ENCODE measurements at places on chromosomes 16 and 17.

DNA sequence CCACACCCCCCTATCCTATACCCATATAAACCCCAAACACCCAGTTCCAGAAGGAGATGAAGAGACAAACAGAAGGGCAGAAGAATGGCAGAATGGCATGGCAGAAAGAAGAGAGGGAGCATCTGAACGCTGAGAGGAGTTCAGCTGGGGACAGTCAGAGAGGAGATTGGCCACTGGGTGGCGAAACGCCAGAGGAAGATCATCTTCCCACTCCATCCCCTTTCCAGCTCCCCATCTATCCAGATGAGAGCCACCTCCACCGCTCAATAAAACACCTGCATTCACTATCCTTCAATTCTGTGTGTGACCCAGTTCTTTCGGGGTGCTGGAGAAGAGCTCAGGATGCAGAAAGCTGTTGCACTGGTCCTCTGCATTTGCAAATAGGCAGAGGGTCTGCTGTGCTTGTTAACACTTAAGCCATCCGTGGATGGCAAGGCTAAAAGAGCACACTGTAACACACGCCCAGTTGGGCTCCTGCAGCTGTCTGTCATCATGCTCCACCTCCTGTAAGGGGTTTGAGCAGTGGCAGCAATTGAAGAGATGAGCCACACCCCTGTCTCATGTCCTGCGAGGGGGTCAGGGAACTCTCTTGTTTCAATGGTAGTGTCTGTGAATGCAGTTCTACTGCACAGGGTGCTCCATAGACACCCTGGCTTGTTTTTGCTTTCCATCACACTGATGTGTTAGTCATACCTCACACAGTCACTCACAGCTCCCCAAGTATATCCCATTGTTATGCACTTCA is 1034.8 kb upstream of the RBFOX1 start:
- no peak for DNase-seq

DNA sequence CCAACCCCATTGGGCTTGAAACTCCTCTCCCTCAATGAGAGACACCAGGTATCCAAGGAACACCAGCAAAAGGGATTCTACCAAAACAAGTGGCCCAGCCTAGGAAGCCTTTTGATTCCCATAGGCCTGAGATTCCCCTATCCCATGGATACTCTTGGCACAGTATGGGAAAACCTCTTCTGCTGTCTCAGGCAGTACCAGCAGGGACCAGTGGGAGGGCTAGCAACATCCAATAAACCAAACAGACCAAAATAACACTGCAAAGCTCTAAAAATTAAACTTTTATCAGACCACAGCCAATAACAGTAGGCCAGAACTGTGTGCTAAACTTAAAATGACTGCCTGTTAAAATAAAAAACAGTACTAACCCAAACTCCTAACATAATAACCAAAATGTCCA is 153.9 kb upstream of the CES5A start:
- no peak for DNase-seq

DNA sequence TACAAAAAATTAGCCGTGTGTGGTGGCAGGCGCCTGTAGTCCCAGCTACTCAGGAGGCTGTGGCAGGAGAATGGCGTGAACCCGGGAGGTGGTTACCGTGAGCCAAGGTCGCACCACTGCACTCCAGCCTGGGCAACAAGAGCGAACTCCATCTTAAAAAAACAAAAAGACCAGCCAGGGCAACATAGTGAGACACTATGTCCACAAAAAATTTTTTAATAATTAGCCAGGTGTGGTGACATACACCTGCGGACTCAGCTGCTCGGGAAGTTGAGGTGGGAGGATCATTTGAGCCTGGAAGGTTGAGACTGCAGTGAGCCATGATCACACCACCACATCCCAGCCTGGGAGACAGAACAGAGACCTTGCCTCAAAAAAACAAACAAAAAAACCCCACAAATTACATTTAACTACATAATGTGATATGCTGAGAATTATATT is 29.1 kb downstream of the FANCA start:
- no peak for DNase-seq

DNA sequence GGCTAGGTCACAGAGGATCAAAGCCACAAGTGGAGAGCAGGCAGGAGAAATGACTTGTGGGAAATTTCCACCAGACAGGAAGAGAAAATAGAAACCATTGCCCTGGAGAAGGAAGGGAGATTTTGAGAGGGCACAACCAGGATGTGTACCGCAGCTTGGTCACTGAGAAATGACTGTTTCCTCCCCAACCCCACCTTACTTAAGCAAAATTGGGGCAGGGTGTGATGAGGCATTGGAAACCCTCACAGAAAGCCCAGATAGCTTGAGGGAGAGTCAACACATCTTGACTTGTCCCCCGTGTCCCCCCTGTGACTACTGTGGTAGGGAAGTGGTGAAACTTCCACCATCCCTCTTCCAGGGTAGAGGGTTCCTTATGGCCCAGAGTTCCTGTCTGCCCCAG is 113.5 kb upstream of the FAM20A start:
- DNase-seq = no peak

DNA sequence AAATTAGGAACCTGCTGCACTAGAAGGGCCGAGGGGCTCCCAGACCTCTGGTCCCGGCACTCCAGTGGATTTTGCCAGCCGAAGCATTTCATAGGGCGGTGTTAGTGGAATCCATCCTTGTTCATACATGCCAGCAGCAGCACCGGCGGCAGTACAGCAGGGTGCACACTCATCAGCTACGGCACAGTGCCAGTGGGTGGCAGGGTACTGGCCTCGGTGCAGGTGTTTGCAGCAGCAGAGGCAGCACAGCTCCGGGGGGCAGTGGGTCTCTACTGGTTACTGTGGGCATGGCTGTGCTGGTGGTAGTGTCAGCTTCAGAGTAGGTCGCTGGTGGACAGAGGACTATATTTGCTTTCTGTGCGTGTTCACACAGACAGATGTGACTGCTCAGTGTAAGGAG is 985.7 kb downstream of the CDH8 start:
- no peak for DNase-seq

DNA sequence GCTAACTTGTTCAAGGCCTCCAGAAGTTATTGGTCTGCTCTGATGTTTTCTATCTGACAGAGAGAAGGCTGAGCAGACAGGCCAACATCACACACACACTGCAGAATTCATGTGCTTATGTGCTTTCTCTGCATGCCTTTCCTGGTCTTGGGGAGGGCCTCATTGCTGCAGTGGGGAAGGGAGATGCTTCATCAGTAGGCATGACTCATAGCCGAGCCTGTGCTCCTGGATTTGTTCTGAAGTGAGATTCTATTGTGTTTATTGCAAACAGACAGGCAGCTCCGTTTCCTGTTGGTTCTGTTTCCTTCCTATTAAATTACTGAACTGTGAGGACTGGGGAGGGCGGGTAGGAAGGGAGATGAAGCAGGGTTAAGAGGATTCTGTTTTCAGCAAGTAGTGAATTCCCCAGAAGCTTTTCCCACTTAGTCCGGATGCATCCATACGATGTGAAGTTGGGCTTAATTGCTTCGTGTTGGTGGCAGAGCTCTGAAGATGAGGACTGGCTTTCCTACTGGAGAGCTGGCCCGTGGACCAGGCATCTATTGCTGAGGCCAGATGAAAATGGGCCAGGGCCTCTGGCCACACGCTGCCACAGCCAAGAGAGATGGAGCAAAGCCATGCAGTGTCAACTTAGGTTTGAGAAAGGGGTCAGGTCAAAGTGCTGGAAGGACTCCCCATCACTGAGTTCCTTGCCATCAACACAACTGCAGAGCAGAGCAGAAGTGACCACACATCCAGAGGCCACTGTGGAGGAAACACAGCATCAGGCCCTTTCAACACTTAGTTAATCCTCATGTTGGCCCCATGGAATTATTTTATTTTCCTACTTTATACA is 179.3 kb downstream of the UTP18 start:
- no peak for DNase-seq

DNA sequence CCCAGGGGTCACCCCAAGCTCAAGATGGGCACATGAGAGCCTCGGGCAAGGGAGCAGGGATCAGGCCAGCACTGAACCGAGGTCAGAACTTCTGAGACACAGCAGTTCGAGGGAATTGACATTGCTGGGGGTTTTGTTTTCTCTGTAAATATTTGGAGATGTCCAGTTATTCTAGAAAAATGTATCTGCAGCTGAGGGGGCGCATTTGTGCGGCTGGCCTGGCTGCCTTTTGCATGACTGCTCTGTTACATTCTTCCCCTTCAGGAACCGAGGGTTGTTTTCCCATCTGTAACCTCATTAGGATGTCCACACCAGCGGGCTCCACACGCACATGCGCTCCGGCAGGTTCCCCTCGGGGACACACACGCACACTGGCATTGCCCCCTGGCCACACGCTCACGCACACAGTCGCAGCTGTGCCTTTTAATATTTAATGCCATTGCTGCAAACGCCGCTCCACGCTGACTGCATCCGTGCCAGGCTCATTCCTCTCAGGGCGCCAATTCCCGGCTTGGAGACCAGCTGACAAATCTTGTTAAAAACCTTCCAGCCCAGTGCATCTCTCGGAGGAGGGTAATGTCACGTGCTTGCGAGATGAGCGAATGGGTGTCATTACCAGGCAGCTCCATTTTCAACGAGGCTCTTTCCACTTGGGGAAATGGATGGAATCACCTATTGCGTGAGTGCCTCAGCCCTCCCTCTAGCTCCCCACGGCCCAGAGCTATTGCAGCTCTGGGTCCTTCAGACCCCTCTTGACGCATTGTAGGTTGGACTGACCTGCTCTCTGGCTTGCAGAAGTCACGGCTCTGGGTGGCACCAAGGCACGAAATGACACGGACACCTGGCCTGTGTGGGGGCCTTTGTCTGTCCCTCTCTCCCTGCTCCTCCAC is 13.1 kb downstream of the CCR7 start:
- no peak for DNase-seq

DNA sequence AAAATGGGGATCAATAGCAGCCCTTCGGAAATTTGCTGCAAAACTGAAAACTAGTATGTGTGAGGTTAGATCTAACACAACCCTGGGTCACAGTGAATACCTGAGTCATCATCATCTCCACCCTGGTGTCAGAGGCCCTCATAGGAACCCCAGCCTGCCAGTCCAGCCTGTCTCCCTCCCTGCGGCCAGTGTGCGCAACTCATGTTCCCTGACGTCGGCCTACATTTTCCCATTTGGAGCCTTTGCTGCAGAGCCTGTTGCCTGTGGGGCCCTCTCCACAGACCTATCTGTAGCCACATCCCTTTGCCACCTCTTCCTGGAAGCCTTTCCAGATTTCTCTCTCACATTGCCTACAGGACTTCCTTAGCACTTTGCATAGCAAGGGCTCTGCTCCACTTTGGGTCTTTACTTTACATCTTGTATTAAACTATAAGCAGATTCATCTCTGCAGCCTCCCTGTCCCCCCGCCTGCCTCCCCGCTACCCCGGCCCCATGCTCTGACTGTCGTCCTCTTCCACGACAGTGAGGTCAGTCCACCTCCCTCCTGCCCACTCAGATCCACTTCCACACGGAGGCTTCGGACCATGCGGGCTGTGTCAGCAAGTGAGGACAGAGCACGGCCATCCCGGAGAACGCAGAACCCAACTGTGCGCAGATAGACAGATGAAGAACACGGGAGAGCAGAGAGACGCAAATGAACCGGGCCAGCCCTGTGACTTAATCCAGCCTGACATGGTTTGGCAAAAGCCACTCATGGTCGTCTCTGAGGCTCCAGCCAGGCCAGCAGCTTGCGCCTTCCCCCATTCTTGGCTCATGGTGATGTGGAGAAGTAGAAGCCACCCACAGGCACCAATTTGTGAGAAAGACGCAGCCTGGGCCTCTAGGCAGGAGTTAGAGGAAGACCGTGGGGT is 31.0 kb downstream of the NGFR start:
- no peak for DNase-seq
